ENCODE measurements at places on chromosomes 5 and 9.
A peak's percentile ranks its signal among the peaks of the same experiment; 100 is the strongest.

DNA sequence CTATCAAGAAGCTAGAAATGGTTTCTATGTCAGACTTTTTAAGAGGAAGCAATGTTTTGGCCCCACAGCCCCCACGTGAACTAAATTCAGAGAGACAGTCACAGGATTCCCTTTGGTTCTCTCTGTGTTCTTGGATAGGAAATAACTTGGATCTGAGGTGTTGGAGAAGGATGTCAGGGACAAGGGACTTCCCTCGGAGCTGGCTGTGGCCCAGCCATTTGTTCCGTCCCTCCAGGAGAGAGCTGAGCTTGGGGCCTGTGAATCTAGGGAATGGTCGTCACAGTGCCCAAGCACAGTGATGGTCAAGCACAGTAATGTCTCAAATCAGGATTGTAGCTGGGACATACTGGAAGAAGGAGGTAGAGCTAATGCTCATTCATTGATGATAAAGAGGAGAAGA lies 2.0 kb downstream of the C7 start:
- DNase-seq = no peak

- no peak for DNase-seq
Measured at GRCh38 chr5:82246960-82247574, 31.1 kb downstream of the RPS23 start.

GRCh38 chr5:73095564-73096238 lies 24.7 kb upstream of the TMEM171 start:
- no peak for DNase-seq

GRCh38 chr5:103598997-103599566 lies 36.5 kb upstream of the NUDT12 start:
- DNase-seq = no peak

DNA sequence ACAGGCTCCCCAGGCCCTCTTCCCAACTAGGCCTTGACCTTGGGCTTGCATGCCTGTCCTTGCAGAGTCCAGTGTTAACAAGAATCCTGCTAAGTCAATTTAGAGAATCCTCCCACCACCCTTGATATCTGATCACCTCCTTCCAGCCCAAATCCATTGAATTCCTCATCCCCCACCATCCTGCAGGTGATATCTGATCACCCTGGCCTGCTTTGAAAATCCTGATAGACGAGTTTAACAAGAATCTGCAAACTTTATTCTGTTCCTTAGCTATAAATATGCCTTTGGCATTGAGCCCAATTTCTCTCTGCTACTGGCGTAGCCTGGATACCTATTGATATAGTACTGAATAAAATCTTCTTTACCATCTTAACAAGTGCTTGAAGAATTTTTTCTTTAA lies 125.5 kb downstream of the DIRAS2 start:
- no peak for DNase-seq

GRCh38 chr5:33841891-33842290 lies 49.9 kb downstream of the ADAMTS12 start:
- no peak for DNase-seq

- no peak for DNase-seq
Measured at GRCh38 chr9:134189470-134190231, 25.3 kb upstream of the RNU6ATAC start.

DNA sequence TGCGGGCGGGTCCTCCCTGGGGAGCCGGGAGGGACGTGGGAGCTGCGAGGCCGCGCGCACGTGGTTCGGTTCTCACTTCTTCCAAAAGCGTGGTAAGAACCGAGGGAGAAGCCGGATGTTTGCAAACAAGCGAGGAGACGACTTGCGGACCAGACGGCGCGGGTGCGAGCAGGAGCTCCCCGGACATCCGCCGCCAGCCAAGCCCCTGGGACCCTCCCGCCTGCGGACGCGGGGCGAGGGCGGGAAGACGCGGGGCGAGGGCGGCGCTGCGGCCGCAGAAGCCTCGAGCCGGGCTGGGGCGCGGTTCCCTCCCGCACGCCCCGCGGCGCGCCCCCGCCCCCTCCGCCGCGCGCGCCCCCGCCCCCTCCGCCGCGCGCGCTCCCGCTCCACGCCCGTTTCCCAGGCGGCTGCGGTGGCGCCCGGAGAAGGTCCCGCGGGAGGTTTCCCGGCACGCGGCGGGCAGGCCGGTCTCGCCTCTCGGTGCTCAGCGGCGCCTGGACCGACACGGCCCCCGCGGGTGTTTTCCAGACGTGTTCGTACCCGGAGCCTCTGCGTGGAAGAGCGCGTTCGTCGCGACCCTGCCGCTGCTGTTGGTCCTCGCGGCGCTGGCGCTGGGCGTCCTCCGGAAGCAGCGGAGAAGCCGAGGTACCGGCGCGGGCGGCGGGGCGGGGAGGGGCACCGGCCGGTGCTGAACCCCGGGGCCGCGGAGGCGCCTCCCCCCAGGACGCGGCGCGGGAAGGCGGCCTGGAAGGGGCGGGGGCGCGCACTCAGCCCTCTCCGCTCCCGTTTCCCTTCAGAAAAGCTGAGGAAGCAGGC lies 12.8 kb downstream of the BTNL9 start:
- peak; percentile 62 for DNase-seq

DNA sequence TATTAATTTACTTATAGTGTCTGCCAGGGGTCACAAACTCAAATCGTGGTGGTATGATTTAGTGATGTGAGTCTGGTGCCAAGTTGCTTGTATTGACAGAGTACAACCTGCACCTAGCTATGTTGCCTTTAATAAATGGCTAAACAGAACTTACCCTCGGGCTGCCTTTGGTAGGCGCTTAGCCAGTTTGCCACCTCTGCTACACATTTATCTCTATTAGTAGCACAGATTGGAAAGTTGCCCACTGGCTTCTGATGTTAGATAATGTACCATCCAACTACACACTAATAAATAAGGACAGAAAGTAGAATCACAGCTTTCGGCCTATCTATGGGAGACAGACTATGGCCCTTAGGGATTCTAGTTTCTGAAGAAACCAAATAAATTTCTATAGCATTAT lies 368.4 kb downstream of the MAN2A1 start:
- DNase-seq = no peak

DNA sequence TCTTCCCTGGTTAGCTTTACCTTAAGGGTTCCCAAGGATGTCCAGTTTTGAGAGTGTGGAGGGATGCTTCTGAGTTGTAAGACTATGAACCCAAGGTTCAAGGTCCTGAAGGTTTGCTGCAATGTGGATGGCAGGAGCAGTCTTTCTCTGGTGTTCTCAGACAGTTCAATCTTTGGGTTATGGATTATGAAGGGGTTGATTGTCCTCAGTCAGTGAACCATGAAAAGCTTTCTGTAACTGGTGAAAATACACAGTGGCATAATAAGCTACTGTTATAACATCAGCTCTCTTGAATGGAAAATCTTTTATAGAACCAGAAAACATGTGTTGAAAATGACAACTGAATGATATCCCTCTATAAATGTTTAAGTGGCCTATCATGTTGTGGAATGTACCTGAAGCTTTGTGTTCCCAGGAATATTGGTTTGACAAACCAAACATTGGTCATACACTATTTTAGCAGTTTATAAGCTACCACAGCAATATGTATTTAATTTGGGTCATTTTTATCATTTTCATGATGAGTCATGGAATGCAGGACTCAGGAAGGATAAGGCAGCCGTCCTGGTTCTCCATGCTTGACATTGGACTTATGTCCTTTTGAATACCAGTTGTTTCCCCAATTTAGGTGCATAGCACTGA lies 1041.8 kb upstream of the ARRDC3 start:
- DNase-seq = no peak

- peak; percentile 87 for DNase-seq
Measured at GRCh38 chr5:172716796-172717313, 54.1 kb downstream of the DUSP1 start.

- DNase-seq = no peak
Measured at GRCh38 chr5:161775891-161776290, 72.0 kb upstream of the GABRA1 start.

DNA sequence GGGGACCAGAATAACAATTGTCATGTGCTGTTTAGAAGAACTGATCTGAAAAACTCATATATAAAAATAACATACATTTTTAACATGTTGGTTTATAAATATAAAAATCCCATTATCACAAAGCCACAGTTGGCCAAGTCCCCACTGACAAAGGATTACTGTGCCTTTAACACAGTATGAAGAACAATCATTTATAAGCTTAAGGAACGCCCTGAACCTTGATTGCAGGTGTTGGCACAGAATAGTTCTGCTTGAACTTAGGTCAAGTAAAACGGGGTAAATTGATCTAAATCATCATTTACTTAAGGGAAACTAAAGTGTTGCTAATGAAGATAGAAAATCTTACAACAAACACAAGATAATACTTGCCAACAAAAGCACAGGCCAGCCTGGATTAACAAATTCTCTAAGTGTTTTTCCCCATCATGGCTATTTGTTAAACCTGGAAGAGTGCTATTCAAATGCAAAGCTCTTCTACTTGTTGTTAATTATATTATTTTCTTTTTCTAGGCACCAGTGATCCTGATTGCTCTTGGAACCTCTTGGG lies 46.1 kb downstream of the ASTN2 start:
- DNase-seq = no peak

GRCh38 chr9:106149956-106150355 lies 455.6 kb downstream of the TMEM38B start:
- DNase-seq = no peak

- no peak for DNase-seq
Measured at GRCh38 chr9:14131356-14132088, 182.4 kb downstream of the NFIB start.

GRCh38 chr5:159324986-159325385 lies 5.3 kb downstream of the IL12B start:
- no peak for DNase-seq

DNA sequence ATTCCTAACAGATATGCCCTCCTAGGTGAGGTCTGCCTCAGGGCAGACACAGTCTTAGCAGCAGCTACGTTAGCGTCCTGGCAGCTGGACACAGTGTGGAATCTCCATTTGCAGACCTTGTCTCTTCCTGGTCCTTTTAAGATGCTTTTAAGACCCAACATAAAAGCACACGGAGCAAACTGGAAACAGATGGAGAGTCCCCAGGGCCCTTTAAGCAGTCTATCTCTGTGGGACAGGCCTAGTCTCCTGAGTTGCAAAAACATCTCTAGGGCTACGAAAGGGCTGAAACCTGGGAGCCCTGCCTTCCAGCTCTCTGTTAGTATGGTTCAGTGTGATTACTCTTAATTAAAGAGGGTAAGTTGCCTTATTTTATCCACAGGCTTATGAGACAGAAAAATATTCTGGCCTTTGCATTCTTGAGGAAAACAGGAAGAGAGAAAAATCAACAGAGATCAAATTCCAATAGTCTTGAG lies 66.0 kb upstream of the GNA14 start:
- DNase-seq = no peak

- DNase-seq = no peak
Measured at GRCh38 chr5:8500426-8500825, 631.5 kb downstream of the MTRR start.

DNA sequence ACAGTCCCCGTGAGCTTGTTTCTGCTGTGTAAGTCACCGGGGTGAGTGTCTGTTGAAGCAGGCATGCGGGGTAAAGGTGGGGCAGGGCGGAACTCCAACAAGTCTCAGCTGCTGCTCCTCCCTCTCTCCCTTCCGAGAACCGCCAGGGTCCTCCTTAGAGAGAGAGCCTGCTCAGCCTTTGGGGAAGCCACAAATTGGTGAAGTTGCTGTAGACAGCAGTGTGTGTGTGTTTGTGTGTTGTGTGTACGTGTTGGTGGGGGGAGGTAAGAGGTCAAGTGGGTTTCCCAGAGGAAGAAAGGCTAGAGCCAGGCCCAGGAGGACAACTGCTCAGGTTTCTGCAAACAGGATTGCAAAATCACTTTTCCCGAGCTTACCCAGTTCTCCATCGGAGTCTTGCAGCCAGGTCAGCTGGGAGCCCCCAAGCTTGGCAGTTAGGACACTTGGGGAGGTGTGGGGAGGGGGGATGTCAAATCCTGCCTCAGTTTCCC lies 38.9 kb upstream of the DAB2IP start:
- no peak for DNase-seq

GRCh38 chr5:73204332-73204731 lies 31.3 kb downstream of the TMEM174 start:
- DNase-seq = no peak

DNA sequence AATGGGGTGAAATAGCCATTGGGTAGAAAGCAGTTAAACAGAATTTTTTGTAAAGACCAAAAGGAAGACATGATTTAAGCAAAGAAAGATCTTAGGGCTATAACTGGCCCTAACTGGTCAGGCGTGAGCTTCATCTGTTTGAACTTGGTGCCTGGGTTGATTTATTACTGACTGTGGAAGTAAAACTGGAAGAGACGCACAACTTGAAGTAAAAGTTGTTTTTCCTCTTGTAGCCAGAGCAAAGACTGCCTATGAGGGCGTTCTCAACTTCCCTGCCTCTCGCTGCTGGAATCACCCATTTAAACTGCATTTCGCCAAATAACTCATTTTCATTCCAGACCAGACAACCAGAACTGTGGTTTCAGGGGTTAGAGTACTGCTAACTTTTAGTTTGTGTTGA lies 1.5 kb downstream of the THBS4 start:
- DNase-seq = no peak

DNA sequence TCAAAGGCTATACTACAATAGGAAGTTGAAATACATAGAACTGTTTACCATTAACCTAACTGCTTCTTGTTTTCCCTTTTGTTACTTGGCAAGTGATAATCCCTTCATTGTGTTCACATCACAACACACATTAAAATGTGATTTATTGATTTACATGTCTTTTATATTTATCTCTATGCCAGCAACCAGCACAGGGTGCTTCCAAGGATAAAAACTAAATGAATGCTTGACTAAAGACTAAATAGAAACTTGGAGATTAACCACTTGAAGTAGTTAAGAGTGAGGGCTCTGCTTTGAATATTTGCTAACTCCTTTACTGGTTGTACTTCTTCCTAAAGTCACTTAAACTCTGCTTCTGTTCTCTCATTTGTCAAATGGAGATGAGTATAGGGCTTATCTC lies 1730.6 kb downstream of the EFNA5 start:
- DNase-seq = no peak

DNA sequence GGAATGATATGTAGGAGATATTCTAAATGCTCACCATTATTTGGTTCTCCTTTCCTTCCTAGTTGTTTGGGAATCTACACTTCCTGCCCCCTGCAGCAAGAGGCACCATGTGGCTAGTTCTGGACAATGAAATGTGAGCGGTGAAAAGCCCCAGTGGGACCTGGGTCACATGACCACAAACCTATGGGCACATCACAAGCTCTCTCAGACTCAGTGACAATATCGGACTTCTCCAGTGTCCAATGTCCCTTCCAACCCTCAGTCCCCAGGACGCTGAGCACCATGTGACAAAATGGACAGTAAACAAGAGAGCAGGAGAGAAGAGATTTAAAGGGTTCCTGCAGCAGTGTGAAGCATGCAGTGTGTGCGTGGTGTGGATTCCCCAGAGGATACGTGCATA lies 44.6 kb upstream of the FOXE1 start:
- no peak for DNase-seq

Data from ecto neural progenitor cell (in vitro differentiated cells).